ENCODE measurements at places on chromosomes 11 and 22.

GRCh38 chr11:31870609-31871309, 59.6 kb upstream of the PAX6 start:
- DNase-seq, result no peak

GRCh38 chr22:37279331-37280181, 2.8 kb upstream of the CYTH4 start:
- DNase-seq, result no peak

DNA sequence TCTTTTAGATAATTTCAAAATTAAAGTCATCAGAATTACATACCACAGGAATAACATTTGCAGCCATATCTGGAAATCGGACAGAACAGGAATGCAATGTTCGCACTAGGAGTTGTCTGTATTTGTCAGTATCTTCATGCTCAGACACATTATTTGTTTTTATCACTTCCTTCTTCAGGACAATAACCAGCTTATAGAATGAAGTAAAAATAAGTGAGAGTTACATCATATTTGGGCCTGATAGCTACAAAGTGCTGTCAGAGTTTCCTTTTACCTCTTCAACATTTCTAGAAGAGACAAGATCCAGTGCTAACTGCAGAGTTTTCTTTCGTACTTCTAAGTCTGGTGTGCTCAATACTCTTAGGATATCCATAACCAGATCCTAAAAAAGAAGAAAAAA, 18.9 kb downstream of the COPB1 start:
- no peak for DNase-seq

DNA sequence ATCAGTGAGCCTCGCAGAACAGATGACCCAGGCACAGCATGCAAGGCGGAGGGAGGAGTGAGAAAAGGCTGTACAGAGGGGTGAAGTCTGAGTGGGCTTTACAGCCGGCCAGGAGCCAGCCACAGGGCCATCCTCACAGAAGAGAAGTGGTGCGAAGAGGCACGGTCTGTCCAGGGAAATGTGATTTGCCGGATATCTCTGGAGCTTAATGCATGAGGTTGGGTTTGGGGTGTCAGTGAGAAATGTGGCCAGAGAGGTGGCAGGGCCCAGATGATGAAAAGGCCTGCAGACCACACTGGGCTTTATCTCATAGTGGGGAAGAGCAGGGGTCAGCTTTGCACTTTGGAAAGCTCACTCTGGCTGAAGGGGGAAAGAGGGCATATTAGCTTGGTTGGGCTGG, 255.2 kb downstream of the BUD13 start:
- no peak for DNase-seq

- DNase-seq, result no peak
Measured at GRCh38 chr11:71325418-71326327, 73.3 kb upstream of the SHANK2 start.

Measured in stimulated activated CD8-positive, alpha-beta memory T cell treated with anti-CD3 and anti-CD28 coated beads, Interleukin-7, amount 100 ng/mL, for 24 hours (primary cell).